Muscle of leg (tissue), 16 donors: ENCODE measurements at places on chromosomes 11 and 22.

DNA sequence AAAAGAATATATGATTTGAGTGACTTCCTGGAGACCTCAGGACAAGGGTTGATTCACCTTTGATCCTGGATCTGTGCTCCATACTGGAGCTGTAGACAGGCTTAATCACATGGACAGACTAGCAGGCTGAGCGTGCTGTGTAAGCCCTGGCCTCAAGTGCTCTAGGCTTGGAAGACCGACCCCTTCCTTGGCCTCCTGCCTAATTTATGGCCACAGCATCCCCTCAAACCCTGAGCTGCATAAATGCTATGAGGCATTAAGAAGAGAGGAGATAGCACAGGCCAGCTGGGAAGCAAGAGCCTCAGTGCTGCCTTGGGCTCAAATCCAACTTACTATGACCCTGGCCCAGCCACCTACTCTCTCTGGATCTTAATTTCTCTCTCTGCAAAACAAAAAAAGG is 385.1 kb downstream of the BUD13 start:
- H3K27ac ChIP-seq = no peak overlapping the region
- H3K4me3 ChIP-seq = no peak overlapping the region
- no peaks in the 10 kb centered on the region for H3K4me1 ChIP-seq
- no peaks in the 10 kb centered on the region for H3K36me3 ChIP-seq
- no peaks in the 10 kb centered on the region for H3K27me3 ChIP-seq

DNA sequence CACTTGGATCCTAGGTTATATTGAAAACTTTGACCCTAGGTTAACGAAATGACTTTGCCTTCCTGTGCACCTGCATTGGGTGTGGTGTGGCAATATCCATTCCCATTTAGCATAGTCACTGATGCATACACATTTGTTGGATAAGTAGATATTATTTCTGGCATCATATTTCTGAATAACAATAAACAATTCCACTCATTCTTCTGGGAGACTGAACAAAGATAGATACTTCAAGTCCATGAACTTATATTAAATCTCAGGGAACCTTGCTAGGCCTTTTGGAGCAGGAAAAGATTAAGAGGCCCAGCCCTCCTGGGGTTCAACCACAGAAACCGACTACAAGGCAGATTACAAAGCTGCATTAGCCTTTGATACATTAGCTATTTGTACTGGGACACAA is 118.9 kb downstream of the MSANTD4 start:
- no peak overlapping the region for H3K4me3 ChIP-seq
- H3K4me1 ChIP-seq = no peaks in the 10 kb centered on the region
- no peak for DNase-seq
- H3K27me3 ChIP-seq = no peaks in the 10 kb centered on the region
- H3K36me3 ChIP-seq = no peaks in the 10 kb centered on the region

- peak overlapping the region; percentile 87 for H3K27ac ChIP-seq
- peak; percentile 92 for DNase-seq
- no peak overlapping the region for H3K4me3 ChIP-seq
- H3K27me3 ChIP-seq = no peaks in the 10 kb centered on the region
- no peaks in the 10 kb centered on the region for H3K36me3 ChIP-seq
Observed at GRCh38 chr22:20249797-20250354, 18.2 kb downstream of the RTN4R start.

DNA sequence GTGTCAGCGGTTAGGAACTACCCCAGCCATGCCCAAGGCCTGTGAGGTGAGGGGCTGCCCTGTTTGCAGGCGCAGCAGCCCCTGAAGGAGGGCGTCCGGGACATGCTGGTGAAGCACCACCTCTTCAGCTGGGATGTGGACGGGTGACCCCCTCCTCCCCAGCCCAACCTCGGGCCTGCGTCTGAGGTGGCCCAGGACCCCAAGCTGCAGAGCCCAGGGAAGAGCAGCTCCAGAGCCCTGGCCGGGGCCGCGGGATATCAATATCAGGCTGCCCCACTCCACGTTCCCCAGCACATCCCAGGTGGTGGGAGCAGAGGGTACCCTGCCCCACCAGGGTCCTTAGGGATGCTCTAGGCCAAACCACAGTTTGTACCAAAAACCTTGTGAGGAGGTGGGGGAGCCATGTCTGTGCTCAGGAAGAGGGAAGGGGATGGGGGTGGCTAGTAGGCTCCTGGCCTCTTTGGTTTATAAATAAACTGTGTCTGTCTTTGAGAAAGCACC is 39.3 kb downstream of the SGSM3 start:
- no peak for DNase-seq
- no peak overlapping the region for H3K27ac ChIP-seq
- no peaks in the 10 kb centered on the region for H3K27me3 ChIP-seq
- peaks cover 83% of the 10 kb centered on the region for H3K36me3 ChIP-seq
- H3K4me3 ChIP-seq = no peak overlapping the region
- peaks cover 9% of the 10 kb centered on the region for H3K4me1 ChIP-seq

GRCh38 chr11:133955945-133956421 is 785 bp downstream of the IGSF9B start:
- peaks cover 41% of the 10 kb centered on the region for H3K4me1 ChIP-seq
- no peaks in the 10 kb centered on the region for H3K36me3 ChIP-seq
- peaks cover 82% of the 10 kb centered on the region for H3K27me3 ChIP-seq

- no peak overlapping the region for H3K4me3 ChIP-seq
- peak overlapping the region; percentile 40 for H3K27ac ChIP-seq
- H3K27me3 ChIP-seq = no peaks in the 10 kb centered on the region
- DNase-seq = peak; percentile 47
Observed at GRCh38 chr11:85772695-85773094, 38.2 kb downstream of the SYTL2 start.

- H3K4me3 ChIP-seq = no peak overlapping the region
- peaks cover 50% of the 10 kb centered on the region for H3K4me1 ChIP-seq
- no peaks in the 10 kb centered on the region for H3K27me3 ChIP-seq
- H3K27ac ChIP-seq = no peak overlapping the region
- H3K36me3 ChIP-seq = no peaks in the 10 kb centered on the region
- DNase-seq = no peak
Observed at GRCh38 chr11:34349882-34350281, 7.9 kb downstream of the ABTB2 start.

DNA sequence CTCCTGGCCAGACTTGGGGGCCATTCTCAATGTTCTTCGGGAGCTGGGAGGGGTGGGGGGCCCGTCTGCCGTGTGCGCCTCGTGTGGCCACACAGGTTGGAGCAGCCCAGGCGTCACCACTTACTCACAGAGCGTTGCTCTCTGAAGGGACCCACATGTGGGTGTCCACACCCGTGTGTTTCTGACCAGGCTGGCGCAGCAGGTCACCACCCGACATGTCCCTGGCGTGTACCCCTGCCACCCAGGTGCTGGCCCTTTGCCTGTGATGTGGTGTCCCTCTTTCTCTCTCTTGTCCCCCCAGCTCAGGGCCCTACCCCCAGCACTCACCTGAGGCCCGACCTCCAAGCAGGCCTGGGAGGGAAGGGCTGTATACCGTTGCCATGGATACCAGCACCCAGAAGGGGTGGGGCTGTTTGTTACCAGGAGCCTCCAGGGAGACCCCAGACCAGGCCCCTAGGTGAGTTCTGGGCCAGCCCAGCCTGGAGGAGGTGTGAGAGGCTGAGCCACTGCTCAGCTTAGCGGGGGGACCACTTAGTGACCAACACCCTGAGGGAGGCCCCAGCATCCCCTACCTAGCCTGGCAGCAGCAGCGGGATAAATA is 1.4 kb downstream of the LMNTD2 start:
- no peak overlapping the region for H3K4me3 ChIP-seq
- peaks cover 26% of the 10 kb centered on the region for H3K4me1 ChIP-seq
- DNase-seq = no peak
- H3K27ac ChIP-seq = no peak overlapping the region

GRCh38 chr11:61117168-61117520 is 14.9 kb downstream of the CD5 start:
- no peak overlapping the region for H3K4me3 ChIP-seq
- no peak for DNase-seq
- H3K36me3 ChIP-seq = no peaks in the 10 kb centered on the region
- no peaks in the 10 kb centered on the region for H3K27me3 ChIP-seq
- peaks cover 17% of the 10 kb centered on the region for H3K4me1 ChIP-seq

GRCh38 chr11:124493016-124493655 is 47.6 kb upstream of the OR8B8 start:
- no peak for DNase-seq
- H3K27me3 ChIP-seq = no peaks in the 10 kb centered on the region
- H3K36me3 ChIP-seq = no peaks in the 10 kb centered on the region
- H3K4me1 ChIP-seq = no peaks in the 10 kb centered on the region
- H3K4me3 ChIP-seq = no peak overlapping the region

GRCh38 chr11:6695377-6695776 is 12.2 kb upstream of the MRPL17 start:
- H3K4me3 ChIP-seq = no peak overlapping the region
- H3K4me1 ChIP-seq = peaks cover 2% of the 10 kb centered on the region
- H3K36me3 ChIP-seq = no peaks in the 10 kb centered on the region
- peak overlapping the region; percentile 79 for H3K27ac ChIP-seq

DNA sequence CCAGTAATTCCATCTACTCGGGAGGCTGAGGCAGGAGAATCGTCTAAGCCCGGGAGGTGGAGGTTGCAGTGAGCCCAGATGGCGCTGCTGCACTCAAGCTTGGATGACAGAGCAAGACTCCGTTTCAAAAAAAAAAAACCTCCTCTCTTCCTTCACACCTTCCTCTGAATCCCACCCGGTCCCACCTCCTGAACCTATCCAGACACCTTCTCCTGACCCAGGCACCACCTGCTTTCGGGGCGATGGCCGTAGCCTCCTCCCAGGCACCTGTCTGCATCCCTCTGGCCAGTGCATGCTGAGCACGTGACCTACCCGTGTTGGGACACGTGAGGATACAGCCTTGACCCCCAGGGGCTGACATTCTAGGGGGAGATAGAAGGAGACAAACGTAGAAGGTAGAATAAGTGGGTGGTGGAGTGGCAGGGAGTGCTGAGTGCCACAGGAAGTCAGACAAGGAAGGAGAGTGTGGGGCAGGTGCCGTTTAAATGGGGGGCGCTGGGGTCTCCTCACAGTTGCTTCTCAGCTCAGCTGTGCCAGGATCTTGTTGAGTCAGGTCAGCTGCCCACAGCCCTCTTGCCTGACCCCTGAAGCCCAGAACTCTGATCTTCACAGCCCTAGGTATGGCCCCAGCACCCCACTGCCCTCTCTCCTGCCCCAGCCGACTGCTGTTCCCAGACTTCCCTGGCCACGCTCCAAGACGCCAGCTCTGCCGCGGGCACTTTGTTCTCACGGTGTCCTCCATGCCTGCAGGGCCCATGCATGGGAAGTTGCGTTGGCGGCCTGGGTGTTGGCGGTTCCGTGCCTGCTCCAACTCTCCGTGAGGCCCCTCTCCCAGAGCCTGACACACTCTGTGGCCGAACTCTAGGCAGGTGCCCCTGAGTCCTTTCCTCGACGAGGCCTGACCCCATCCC is 1.2 kb upstream of the MIOX start:
- H3K4me3 ChIP-seq = no peak overlapping the region
- no peak overlapping the region for H3K27ac ChIP-seq
- peaks cover 44% of the 10 kb centered on the region for H3K27me3 ChIP-seq
- H3K36me3 ChIP-seq = no peaks in the 10 kb centered on the region
- peaks cover 8% of the 10 kb centered on the region for H3K4me1 ChIP-seq
- no peak for DNase-seq

- DNase-seq = peak; percentile 77
- no peaks in the 10 kb centered on the region for H3K4me1 ChIP-seq
- no peak overlapping the region for H3K27ac ChIP-seq
- no peaks in the 10 kb centered on the region for H3K27me3 ChIP-seq
- no peaks in the 10 kb centered on the region for H3K36me3 ChIP-seq
Observed at GRCh38 chr11:93059117-93059957, 89.9 kb downstream of the MTNR1B start.

DNA sequence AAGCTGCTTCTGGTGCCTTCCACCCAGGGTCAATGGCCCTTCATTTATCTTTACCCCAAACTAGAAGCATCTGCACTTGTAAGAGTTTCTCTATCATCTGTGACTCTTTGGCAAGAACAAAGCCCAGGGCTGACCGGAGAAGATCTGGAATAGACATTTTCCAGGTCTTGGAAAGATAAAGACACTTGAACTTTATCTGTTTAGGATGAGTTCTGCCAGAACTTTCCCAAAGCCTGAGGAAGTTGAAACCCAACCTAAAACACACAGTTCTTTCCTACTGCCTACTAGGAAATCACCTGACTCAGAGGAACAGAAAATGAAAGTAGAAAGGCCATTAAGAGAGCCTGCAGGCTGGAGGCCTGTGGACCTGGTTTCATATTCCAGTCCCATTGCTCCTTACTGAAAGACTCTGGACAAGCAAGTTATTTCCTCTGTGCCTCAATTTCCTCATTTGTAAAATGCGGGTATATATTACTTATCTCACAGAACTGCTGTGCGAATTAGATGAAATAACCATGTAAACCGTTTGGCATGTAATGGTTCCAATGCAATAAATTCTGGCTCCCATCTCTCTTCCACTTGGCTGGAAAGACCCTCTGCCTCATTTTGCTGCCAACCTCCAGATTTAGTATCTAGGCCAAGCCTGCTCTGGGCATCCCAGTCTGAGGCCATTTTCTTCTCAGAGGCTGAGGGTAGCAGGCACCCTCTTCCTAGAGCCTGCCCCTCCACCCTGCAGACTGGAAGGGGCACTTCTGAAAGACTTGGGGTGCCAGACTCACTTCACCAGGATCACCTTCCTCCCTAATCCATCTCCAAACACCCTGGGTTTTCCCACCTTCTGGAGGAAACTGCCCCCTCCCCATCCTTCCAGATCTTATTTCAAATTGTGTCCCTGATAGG is 1.2 kb downstream of the UBE2L6 start:
- peak overlapping the region; percentile 91 for H3K4me3 ChIP-seq
- no peaks in the 10 kb centered on the region for H3K36me3 ChIP-seq
- H3K27ac ChIP-seq = peak overlapping the region; percentile 90

DNA sequence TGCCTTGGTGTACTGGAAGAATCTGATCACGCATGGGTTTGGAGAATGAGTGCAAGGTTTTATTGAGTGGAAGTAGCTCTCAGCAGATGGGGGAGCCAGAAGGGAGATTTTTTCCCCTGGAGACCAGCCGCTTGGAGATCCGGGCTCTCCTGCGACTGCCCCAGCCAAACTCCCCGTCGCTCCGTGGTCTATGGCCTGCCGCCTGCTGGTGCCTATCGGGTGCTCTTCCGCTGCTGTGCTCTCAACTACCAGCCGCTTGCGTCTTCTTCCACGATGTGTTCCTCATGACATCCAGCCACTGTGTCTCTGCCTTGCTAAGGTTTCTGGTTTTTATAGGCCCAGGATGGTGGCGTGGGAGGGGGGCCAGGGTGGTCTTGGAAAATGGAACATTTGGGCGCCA is 145.6 kb upstream of the UBASH3B start:
- no peak for DNase-seq
- no peak overlapping the region for H3K27ac ChIP-seq
- peaks cover 3% of the 10 kb centered on the region for H3K4me1 ChIP-seq

- H3K4me3 ChIP-seq = no peak overlapping the region
- H3K36me3 ChIP-seq = peaks cover 13% of the 10 kb centered on the region
- H3K27me3 ChIP-seq = no peaks in the 10 kb centered on the region
- DNase-seq = no peak
Observed at GRCh38 chr11:19892387-19892786, 179.8 kb downstream of the NAV2 start.
